Astrocyte (in vitro differentiated cells and primary cell): ENCODE measurements at places on chromosomes 5 and 9.

- no peak overlapping the region for H3K27ac ChIP-seq
- no peaks in the 10 kb centered on the region for H3K36me3 ChIP-seq
- no peaks in the 10 kb centered on the region for H3K27me3 ChIP-seq
- no peak for DNase-seq
- H3K4me3 ChIP-seq: no peak overlapping the region
These were observed 268.8 kb downstream of the MLLT3 start for GRCh38 chr9:20353524-20353923.

GRCh38 chr5:66377747-66378146 is 218.4 kb upstream of the MAST4 start:
- H3K36me3 ChIP-seq: no peaks in the 10 kb centered on the region
- H3K27ac ChIP-seq: no peak overlapping the region
- H3K4me3 ChIP-seq: no peak overlapping the region
- no peak for DNase-seq
- H3K4me1 ChIP-seq: no peaks in the 10 kb centered on the region

DNA sequence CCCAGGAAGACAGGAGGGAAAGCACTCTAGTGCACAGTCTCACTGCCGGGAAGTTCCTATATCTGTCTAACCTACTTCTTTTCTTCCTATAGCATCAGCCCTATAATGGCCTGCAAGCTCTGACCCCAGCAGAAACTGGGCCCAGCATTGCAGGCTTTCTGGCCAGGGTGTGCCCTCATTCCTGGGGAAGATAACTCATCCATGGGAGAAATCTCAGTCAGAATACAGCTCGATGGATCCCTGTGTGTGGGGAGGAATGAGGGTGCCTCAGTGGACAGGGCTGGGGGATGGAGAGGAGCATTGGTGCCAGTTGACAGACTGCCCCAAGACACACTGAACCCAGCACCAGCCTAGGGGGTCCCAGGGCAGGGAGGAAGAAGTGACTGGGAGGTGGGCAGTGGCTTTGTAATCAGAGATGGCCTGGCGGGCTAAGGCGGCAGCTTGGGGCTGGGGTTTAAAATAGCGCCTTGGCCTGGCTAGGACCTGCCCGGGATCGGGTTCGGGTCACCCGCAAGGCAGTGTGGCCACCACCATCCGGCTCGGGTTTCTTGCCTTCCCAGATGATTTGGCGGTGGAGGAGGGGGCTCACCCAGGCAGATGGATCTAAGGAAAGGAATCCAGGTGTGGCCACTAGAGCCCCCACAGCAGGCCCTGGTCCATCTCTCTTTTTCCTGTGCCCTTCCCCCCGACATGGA is 7.6 kb upstream of the CXXC5 start:
- H3K27me3 ChIP-seq: no peaks in the 10 kb centered on the region
- DNase-seq: no peak
- no peak overlapping the region for H3K27ac ChIP-seq
- no peaks in the 10 kb centered on the region for H3K36me3 ChIP-seq
- no peak overlapping the region for H3K4me3 ChIP-seq

DNA sequence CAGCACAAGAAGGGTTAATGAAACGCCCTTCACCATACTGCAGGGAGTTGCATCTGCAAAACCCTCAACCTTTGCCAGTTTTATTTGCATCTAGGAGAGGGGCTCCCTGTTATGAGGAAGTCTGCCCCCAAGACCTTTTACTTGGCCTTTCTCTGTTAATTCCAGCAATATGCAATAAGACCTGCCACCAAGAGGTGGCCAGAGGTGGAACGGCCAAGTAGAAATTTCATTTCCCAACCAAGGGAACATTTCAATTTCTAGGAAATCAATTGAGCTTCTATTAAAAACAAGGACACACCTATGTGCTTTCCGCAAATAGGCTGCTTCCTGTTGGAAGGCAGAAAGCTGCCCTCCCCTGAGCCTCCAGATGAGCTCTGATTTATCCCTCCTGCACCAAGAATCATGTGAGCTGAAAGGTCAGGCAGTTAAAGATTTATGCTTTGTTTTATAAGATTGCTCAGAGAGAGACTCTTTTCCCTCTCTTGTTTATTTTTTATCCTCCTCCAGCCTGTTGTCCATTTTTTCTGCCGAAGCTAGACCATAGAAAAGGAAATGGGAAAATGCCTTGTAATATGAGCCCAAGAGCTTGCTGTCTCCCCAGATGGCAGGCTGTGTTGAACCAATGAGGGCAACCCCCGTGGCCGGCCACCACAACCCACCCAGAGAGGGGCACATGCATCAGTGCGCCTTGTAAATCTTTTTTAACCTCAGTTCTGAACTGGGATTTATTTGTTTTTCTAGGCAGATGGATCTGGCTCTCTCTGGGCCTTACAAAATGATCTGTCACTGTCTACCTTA is 572.8 kb downstream of the TLE1 start:
- no peak overlapping the region for H3K27ac ChIP-seq
- H3K27me3 ChIP-seq: no peaks in the 10 kb centered on the region
- H3K4me3 ChIP-seq: no peak overlapping the region
- no peaks in the 10 kb centered on the region for H3K36me3 ChIP-seq

- no peaks in the 10 kb centered on the region for H3K36me3 ChIP-seq
- H3K4me1 ChIP-seq: no peaks in the 10 kb centered on the region
- no peak overlapping the region for H3K27ac ChIP-seq
- no peaks in the 10 kb centered on the region for H3K27me3 ChIP-seq
These were observed 66.4 kb upstream of the PPP2R2B start for GRCh38 chr5:146944764-146945616.

GRCh38 chr9:26856413-26857032 is 36.1 kb downstream of the CAAP1 start:
- DNase-seq: peak; percentile 15
- H3K27me3 ChIP-seq: no peaks in the 10 kb centered on the region
- H3K4me1 ChIP-seq: no peaks in the 10 kb centered on the region
- H3K27ac ChIP-seq: no peak overlapping the region
- no peak overlapping the region for H3K4me3 ChIP-seq
- H3K36me3 ChIP-seq: no peaks in the 10 kb centered on the region

DNA sequence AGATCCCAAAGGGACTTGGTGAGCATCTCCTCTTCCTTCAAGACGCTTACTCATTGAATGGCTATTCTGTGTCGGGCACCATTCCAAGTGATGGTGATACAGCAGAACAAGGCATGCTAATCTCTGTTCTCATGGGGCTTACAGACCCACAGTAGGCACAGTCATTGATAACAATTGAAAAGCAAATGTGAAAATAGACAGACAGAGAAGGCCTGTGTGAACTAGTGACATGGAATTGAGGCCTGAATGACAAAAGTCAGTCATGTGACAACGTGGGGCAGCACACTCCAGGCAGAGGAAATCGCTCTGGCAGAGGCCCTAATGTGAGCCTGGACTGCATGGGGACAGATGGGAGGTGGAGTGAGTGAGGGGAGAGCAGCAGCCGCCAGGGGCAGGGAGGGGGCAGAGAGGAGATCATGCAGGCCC is 70.7 kb upstream of the CPLX2 start:
- H3K27ac ChIP-seq: no peak overlapping the region
- peaks cover 4% of the 10 kb centered on the region for H3K4me1 ChIP-seq
- no peaks in the 10 kb centered on the region for H3K36me3 ChIP-seq
- no peak overlapping the region for H3K4me3 ChIP-seq

- no peak overlapping the region for H3K4me3 ChIP-seq
- no peak for DNase-seq
- H3K36me3 ChIP-seq: no peaks in the 10 kb centered on the region
- no peaks in the 10 kb centered on the region for H3K27me3 ChIP-seq
- H3K4me1 ChIP-seq: no peaks in the 10 kb centered on the region
These were observed 252.5 kb downstream of the NNT start for GRCh38 chr5:43855452-43855851.

DNA sequence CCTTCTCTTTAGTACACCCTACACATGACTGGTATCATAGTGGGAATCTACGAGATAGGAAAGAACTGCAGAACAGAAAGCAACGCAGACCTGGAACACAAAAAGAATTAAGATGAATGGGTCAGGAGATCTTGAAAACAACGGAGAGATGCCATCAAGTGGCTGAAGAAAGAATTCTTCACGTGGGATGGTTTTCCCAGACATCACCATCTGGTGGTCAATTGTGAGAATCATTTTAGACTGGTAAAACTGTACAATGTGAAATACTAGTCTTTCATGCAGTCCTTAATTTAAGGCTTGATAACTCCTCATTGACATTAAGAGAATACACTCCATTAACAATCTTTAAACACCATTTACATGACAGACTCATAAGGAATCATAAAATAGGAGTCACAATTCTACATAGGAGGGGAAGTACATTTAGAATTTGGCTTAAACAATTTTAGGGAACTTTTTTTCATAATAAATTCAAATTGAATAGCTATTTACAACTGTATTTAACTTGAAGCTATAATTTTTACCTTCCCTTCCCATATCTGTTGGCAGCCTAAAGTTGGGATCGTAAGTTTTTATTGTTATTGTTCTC is 128.4 kb upstream of the TRPM3 start:
- H3K27me3 ChIP-seq: no peaks in the 10 kb centered on the region
- DNase-seq: peak; percentile 47
- no peak overlapping the region for H3K27ac ChIP-seq

- H3K4me1 ChIP-seq: no peaks in the 10 kb centered on the region
- H3K27me3 ChIP-seq: no peaks in the 10 kb centered on the region
- H3K27ac ChIP-seq: no peak overlapping the region
- DNase-seq: no peak
- H3K36me3 ChIP-seq: no peaks in the 10 kb centered on the region
- H3K4me3 ChIP-seq: no peak overlapping the region
These were observed 158.2 kb downstream of the DENND1A start for GRCh38 chr9:123771690-123772089.
